Gastrocnemius medialis (tissue), 4 donors: ENCODE measurements at places on chromosomes 16 and 17. TPM values are rescaled to one million over a fixed set of nuclear protein-coding genes. Genes with fewer than 3 reads are reported as not detected.

ITGAL gene
- 0.86 TPM for total RNA-seq

CMTM1 gene
- total RNA-seq = not detected

JMJD6 gene
- total RNA-seq = 42.9 TPM

TBC1D28 gene
- total RNA-seq = not detected

GLP2R gene
- not detected for total RNA-seq

PRR35 gene
- not detected for total RNA-seq
